ENCODE measurements at places on chromosomes 5 and 9.

DNA sequence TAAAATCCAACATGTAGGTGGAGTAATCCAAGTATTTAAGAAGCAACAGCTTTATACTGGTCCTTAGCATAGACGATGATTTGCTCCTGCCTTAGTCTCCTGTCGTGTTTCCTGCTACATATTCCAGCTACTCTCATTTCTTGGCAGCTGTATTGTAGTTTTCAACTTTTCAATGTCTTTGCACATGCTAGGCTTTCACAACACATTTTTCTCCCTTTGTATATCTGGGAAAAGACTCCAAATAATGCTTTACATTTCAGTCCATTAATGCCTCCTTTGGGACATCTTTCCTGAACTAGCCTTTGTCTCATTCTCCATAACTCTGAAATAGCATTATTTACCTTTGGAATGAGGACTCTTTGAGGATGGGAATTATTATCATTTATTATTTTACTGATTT, 508.0 kb downstream of the PTPRD start:
- DNase-seq = no peak

GRCh38 chr9:92138157-92138959, 23.1 kb upstream of the SPTLC1 start:
- DNase-seq = peak; percentile 55

DNA sequence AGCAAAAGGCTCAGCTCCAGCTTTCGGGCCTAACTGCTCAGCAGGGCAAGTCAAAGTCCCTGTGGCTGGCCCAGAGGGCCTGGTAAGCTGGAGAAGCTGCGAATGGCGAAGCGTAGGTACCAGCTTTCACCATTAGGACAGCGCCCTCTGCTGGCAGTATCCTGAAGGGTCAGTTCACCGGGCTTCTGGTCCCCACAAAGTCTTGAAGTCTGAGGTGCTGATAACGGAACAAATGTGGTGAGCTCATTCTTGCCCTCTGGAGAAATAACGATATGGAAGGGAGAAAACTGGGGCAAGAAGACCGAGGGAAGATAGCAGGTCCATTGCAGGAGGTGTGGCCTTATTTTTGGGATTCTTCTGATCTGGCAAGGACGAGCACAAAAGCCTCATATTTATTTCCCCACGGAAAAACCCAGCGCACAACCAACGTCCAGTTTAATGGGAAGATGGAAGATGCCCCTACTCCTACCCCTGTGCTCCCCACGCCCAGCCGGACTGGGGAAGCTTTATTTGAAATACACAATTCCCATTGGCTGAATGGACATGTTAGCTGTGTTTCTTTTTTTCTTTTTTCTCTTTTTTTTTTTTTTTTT, 7.2 kb downstream of the SOWAHA start:
- DNase-seq = peak; percentile 90

DNA sequence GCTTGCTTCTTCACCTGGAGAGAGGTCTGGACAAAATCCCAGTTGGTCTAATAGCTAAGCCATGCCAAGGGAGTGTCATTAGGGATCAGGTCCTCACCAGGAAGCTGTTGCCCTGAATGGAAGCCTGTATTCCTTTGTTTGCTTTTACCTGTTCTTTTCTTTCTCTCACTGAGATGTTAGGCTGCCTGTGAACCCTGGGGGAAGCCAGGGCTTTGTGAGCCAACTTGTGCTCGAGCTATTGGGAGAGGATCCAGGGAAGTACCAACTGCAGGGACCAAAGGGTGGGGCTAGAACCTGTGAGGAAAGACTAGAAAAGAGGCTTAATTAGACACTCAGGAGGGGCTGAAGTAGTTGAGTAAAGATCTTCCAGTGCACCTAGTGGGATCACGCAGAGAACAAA, 451.2 kb upstream of the TLE4 start:
- DNase-seq = no peak

GRCh38 chr9:115804206-115804605, 349.4 kb upstream of the PAPPA start:
- DNase-seq = no peak

- no peak for DNase-seq
These were observed 8.7 kb upstream of the CSNK1G3 start for GRCh38 chr5:123503299-123503698.

GRCh38 chr9:38257626-38258215, 134.8 kb upstream of the ALDH1B1 start:
- DNase-seq = no peak

- no peak for DNase-seq
These were observed 23.8 kb downstream of the C5orf58 start for GRCh38 chr5:170256571-170256970.

DNA sequence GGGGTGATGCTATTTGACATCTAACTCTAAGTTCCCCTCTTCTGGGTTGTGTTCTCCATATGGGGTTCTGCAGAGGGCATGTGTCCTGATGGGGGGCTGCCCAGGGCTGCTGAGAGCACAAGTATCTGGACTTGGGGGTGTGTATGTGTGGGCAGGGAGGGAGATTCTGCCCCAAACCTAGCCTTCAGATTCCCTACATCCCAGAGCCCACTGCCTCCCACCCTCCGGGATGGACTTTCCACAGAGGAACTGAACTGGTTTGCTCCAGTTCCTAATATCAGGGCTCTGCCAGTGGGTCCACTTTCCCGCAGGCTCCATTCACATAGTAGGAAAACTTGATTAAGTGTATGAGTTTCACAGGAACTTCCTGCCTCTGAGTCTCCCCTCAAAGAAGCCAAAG, 16.4 kb upstream of the TIFAB start:
- DNase-seq = no peak

GRCh38 chr9:123081824-123082223, 48.4 kb downstream of the GPR21 start:
- DNase-seq = peak; percentile 55

DNA sequence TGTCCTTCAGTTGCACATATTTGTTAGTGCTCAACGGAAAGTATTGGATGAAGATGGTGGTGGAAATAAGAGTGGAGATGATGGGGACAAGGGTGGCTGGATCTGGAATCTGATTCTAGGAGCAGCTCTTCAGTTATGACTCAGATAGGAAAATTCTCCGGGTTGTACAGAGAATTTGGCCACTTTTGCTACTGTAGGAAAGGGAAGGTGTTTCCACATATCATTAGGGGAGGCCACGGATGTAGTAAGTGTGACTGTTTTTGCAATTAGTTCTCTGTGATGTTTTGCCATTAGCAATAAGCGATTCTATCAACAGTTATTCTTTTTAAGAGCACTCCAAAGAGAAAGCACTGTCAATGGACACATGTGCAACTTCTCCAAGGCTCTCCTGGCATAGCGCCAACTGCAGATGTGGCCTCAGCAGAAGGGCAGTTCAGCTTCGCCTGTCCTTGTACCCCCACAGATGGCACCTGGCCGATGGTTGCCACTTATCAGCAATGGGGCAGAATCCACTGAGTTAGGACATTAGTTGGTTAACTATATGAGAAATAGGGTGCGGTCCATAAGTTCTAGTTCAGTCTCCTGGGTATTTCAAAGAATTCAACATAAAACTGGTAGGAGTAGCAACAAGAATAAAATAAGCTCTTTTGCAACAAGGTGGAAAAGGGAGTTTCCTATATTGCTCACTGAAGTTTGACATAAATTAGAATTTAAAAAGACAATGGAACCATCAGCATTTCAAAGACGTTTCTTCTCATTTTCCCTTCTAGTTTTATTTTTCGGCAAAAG, 96.3 kb downstream of the ARSB start:
- DNase-seq = no peak

GRCh38 chr5:43121913-43122484, 1.3 kb downstream of the ZNF131 start:
- DNase-seq = peak; percentile 80

- DNase-seq = no peak
These were observed 159.6 kb upstream of the GPR151 start for GRCh38 chr5:146675636-146676035.

DNA sequence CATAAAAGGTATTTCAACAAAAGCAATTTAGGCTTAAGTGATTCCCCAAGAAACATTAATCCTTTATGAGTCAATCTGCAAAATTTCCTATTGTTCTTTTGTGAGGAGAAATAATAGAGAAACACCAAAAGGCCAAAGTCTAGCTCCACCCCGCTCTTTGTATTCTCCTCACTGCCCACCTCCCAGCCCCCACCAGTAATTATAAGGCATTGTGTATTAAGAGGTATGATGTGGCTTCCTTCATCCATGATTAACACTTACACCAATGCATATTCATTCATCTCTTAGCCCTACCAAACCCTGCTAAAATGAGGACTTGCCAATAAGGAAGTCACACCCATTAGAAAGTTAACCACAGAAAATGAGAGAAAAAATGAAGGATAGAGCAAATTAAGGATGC, 105.3 kb upstream of the SPATA31D4 start:
- no peak for DNase-seq

DNA sequence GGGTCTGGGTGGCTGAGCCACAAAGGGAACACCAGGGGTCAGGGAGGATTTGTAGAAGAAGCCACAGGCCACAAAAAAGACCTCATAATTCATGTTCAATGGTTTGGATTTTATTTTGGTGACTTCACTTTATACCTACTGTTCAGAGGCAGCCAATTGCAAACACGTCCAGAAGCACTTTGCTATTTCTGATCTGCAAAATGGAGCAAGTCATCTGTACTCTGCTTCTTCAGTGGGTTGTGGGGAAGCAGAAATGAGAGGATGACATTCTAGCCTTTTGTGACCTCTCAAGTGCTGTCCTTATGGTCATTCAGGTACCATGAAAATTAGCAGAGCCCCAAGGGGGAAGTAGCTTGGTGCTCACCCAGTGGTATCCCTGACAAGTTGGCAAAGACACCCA, 2.5 kb upstream of the KCNIP1 start:
- DNase-seq = no peak

GRCh38 chr9:113390192-113390960, 10.7 kb downstream of the ALAD start:
- no peak for DNase-seq

- no peak for DNase-seq
These were observed 138.3 kb downstream of the HSD17B3 start for GRCh38 chr9:96163712-96164111.

- peak; percentile 56 for DNase-seq
These were observed 101.9 kb downstream of the CD180 start for GRCh38 chr5:67094476-67095300.

DNA sequence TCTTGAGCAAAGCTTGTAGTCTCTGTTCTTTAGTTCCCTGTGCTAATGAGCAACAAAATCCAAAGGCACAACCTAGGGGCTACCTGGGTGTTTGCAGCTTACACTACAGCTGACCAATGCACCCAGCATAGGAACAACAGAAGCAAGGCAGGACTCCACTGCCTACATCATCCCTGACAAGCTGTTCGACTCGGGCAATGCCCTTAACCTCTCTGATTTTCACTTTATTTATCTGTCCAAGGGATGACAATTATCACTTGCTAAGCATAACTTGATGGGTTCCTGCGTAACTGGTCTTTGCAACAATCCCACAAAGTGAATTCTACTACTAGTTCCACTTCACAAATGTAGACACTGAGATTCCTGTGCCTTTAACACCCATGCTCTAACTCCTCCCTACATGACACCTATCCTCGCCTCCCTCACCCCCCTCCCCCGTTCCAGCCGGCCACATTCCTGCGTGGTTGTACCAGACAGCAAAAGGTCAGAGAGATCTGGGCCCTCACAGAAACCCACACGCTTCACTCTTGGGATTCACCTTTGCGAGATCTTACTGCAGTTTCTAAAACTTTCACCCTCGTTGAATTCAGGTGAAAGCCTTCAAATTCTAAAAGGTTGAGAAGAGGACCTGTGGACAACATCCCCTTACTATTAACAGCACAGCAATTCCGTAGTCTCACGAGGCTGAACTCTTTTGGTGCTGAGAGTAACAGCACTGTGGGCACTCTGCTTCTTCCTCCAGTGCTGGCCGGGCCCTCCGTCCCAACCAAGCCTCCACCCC, 995 bp downstream of the IPPK start:
- DNase-seq = peak; percentile 65

- DNase-seq = no peak
These were observed 4.0 kb downstream of the ETF1 start for GRCh38 chr5:138538943-138539627.

GRCh38 chr9:27365707-27366376, 68.9 kb upstream of the EQTN start:
- no peak for DNase-seq

DNA sequence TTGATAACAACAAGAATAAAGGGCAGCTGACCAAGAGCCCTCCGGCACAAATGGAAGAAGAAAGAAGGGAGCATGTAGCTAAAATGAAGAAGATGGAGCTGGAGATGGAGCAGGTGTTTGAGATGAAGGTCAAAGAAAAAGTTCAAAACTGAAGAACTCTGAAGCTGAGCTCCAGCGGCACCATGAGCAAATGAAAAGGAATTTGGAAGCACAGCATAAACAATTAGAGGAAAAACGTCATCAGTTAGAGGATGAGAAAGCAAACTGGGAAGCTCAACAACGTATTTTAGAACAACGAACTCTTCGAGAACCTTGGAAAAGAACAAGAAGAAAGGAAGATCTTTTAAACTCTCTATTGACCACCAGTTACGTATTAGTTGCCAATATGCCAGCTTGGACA, 100.9 kb downstream of the GABBR2 start:
- peak; percentile 97 for DNase-seq

- DNase-seq = no peak
These were observed 244.2 kb upstream of the DAB2 start for GRCh38 chr5:39668980-39669379.

DNA sequence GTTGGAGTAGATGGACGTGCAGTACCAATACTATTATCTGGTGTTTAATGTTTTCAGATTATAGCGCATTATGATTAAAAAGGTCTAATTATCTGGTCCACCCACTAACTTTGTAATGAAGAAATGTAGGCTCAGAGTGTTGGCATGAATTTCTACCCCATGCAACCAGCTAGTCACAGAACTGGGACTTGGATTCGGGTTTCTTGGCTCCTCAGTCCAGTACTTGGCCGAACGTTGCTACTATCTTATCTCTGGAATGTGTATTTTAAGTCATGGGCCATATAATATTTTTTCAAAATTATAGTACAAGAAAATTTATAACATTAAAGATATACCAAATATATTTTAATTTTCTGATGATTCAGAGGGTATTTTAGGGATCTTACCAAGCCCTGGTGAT, 657.5 kb upstream of the DMAC1 start:
- DNase-seq = no peak

- DNase-seq = no peak
These were observed 396.5 kb upstream of the BRINP1 start for GRCh38 chr9:119765632-119766175.

GRCh38 chr5:132566657-132567056, 9.9 kb downstream of the RAD50 start:
- no peak for DNase-seq

- no peak for DNase-seq
These were observed 5.8 kb upstream of the ST6GALNAC6 start for GRCh38 chr9:127905004-127905728.

Data from IMR-90 (cell line).